NCI-H1048 (cell line): ENCODE measurements at places on chromosomes 4 and X.

DNA sequence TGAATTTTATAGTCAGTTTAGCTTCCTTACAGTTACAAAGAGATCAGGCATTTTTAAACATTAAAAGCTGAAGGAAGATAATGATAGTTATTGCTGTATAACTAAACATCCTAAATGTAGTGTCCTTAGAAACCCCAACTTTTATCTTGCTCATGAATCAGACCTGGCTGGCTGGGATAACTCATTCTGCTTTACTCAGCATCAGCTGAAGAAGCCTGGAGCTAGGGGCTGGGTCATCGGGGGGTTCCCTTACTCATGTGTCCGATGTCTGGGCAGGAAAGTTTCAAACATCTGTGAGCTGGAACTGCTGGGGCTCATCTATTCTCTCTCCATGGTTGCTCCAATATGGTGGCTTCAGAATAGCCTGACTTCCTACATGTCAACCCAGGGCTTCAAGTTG lies 113.9 kb downstream of the MTNR1A start:
- no peak for DNase-seq

GRCh38 chrX:19865567-19866363 lies 21.6 kb downstream of the SH3KBP1 start:
- DNase-seq = no peak

- DNase-seq = no peak
Measured at GRCh38 chr4:53688186-53688790, 97.0 kb upstream of the LNX1 start.

- DNase-seq = no peak
Measured at GRCh38 chr4:140162596-140162995, 8.6 kb upstream of the MAML3 start.
